Activated naive CD4-positive, alpha-beta T cell treated with anti-CD3 and anti-CD28 coated beads, Interleukin-2, amount 50 U/mL, for 72 hours (primary cell): ENCODE measurements at places on chromosomes 3 and 15. TPM values are rescaled to one million over a fixed set of nuclear protein-coding genes. Genes with fewer than 3 reads are reported as not detected.

SLC28A1 gene
- total RNA-seq = 0.30 TPM

DPH3 gene
- total RNA-seq = 15.2 TPM

PRSS50 gene
- total RNA-seq = not detected

ZNF80 gene
- 0.71 TPM for total RNA-seq

SAMD7 gene
- total RNA-seq = not detected

ALDH1A2 gene
- not detected for total RNA-seq

NT5DC2 gene
- total RNA-seq = 26.5 TPM

MB21D2 gene
- total RNA-seq = 1.5 TPM

RLBP1 gene
- total RNA-seq = not detected
